ENCODE measurements at places on chromosomes 2 and 18.

- no peak for DNase-seq
These were observed 139.0 kb upstream of the ACKR3 start for GRCh38 chr2:236430584-236430983.

DNA sequence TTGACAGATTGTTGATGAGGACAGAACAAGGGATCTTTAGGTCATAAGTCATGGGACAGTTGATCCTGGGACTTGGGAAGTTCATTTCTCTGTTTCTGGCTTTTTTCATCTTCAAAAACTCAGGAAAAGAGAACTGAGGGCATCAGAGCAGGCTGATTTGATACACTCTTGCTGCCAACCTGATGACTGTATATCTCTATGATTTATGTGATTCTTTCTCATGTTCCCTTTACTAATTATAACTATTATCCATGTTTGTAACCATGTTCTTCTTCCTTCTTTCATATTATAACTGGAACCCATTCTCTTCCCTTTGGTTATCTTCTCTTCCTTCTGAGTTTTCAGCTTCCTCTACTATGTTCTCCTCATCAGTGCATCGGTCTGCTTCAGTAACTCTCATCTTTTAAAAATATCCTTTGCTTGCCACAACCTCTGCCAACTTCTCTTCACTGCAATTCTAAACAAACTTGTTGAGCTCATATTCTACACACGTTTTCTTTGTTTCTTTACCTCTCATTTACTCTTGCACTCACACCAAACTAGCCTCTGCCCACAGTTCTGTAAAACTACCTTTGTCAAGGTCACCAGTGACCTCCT lies 13.5 kb downstream of the RASGRP3 start:
- DNase-seq: no peak

GRCh38 chr2:67752969-67753368 lies 309.8 kb downstream of the C1D start:
- DNase-seq: peak; percentile 33

DNA sequence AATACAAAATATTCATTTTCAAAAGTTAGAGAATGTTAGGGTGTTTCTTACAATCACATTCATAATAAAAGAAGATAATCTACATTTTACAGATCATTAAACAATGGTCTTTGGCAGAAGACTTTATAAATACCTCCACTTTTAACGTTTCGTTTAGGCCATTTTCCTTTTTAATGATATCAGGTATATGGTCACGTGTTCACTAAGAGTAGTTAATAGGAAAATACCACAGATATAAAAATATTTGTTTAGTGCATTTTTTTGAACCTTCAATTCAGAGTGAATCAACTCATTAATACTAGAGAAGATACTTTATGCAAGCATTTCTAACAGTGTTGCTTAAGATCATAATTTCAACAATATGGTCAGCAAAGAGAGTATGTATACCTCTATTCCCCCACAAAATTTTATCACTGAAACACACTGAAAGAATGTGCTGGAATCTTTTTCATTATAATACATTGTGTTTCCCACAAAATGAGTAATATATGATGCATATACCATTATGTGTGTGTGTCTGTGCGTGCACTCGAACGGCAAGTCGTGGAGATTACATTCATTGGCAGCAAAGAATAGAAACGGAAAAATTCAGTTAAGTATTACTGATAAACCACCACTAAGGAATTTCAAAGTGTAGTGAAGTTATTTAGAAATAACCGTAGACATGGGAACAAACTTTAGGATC lies 319.9 kb upstream of the THUMPD2 start:
- no peak for DNase-seq

- peak; percentile 43 for DNase-seq
These were observed at the start of gene ADGRF3 for GRCh38 chr2:26346454-26347053. Gene ADGRF3 (minus strand): TSS chr2:26346789. CDS start chr2:26346234, 555 bp downstream.

DNA sequence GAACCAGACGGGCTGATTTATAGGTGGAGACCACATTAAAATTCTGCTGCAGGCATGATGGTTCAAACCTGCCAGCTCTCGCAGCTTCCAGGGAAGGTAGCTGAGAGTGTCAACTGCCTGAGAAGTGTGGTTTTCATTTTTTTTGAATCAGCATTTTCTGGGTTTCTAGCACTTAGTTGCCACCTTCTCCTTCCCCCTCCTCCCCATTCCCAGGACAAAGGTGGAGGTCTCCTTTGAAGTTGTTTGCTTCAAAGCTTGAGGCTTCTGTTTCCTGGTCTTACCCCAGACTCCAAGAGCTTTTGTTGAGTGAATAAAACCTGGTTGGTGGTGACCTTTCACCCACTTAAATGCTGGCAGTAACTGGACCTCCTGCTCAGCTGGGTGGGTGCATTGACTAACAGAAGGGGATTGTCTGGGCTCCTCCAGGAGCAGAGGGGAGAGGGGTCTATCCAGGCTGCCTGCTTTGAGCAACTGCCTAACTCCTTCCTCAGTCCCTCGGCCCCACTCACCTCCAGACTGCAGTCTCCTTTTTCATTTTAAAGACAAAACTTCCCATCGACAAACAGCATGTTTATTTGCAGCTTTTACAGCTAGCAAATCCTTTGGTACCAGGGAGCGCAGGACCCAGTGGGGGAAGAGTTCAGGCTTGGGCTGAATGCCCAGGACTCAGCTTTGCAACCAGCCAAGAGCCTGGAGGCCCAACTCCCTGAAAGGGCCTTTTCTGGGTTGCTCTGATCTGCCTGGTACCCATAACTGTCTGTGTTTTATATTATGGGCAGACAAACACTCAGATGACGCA lies 3.5 kb downstream of the RHOB start:
- peak; percentile 77 for DNase-seq

DNA sequence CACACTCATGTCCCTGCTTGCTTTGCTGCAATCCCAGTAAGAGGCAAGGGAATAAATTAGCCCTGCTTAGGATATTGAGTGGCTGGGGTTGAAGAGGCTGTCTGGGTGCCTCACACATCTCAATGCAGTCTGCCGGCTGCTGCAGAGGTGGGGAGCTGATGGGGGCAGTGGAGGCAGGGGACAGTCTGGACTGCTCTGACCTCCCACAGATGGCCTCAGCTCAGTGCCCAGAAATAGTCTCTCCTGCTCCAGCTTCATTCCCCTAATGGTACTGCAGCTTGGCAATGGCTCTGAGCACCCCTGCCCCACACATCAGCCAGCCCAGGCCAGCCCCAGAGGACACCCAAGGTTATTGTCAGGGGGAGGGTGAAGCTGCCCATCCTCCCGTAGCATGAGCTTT lies 21.5 kb upstream of the TNS1 start:
- DNase-seq: no peak

GRCh38 chr2:1641523-1641922 lies 102.8 kb downstream of the PXDN start:
- no peak for DNase-seq

- peak; percentile 43 for DNase-seq
These were observed 401.4 kb downstream of the NBAS start for GRCh38 chr2:15159751-15160177.

DNA sequence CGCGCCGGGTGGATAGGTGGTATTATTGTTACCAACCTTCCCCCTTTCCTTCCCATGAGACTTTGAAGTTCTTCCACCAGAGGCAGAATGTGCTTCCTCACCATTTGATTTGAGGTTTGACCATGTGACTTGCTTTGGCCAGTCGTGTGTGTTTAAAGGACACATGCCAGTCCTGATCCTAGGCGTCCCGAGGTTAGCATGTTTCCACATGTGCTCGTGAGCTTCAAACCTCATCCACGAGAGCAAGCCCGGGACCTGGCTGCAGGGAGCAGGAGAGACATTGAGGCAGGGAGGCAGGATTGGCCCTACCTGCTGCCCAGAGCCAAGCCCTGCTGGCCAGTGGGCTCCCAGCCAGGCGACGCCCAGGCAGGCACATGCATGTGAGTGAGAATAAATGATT lies 27.4 kb upstream of the EDAR start:
- DNase-seq: no peak

GRCh38 chr2:88857951-88858411 lies 166.5 kb downstream of the RPIA start:
- no peak for DNase-seq

DNA sequence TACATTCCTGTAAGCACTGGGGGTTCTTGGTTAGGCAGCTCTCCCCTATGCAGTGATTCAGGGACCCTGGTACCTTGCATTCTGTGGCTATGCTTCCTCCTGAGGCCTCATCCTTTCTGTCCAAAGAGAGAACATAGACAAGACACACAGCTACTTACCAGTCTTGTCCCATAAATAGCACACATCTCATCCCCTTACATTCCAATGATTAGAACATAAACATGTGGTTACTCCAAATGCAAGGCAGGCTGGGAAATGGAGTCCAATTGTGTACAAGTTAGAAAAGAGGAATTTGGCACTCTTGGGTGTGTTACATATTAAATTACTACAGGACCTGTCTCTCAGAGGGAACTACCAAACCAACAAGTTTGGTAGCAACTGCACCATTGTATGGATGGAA lies 171.3 kb downstream of the ARHGAP15 start:
- DNase-seq: no peak

DNA sequence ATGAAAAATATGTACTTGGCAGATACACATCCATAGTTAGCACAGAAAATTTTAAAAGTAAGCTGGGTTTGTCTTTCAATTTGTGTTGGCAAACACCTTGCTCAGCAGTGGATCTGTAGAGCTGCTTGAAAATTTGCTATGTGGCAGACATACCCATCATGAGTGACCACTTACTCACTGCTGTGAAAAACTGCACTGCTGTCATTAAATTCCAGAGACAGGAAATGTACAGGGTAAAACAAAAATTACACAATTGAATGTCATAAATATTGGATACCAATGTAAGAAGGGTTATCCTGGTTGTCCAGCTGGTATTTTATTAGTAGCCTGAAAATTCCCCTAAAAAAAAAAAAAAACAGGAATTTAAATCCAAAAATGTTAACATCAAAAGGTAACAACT lies 24.5 kb downstream of the NIF3L1 start:
- DNase-seq: peak; percentile 65

DNA sequence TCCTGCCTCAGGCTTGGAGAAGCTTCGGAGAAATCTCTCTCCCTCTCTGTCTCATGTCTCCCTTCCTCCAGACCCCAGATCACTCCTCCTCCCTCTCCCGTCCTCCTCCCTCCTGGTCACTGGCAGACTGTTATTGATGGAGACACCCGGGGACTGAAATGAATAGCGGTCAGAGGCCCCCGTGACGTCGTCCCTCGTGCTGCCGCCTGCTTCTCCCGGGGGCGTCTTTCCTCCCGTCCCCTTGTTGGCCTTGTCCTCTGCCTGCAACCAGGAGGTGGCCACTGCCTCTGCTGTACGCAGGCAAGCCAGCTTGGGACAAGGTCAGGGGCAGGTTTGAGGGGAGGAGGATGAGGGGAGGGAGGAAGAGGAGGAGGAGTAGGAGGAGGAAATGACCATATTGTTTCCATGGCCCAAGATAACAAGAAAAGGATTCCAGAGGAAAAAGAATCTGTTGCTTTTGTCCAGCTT lies 78.2 kb downstream of the CELF4 start:
- DNase-seq: no peak

DNA sequence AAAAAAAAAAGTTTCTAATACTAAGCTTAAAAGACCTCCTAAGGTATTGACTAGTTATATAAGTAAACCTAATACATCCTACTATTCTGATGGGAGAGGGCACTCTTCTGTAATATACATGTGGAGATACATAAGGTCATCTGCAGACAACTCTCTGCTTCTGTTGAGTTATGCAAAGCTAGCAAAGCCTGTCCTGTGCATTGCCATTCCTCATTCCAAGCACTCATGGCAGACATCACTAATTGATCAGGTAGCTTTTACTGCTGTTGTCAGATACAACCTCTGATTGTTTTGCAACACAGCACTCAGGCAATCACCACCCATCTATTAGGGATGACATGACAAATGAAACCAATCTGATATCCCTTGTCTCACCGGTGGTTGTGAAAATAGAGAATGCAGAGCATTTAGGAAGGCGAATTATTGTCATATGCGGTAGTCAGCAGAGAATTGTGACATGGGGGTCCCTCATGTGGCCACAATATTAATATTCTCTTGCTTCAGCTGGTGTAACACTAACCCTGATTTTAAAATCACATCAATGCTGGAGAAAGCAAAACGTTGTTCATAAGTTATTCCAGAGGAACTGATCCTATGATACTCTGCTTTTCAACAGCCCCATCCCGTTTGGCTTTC lies 416.5 kb upstream of the GYPC start:
- DNase-seq: no peak

- no peak for DNase-seq
These were observed 809.0 kb upstream of the FAM98A start for GRCh38 chr2:34408100-34408499.

- DNase-seq: no peak
These were observed 39.8 kb upstream of the TNFRSF11A start for GRCh38 chr18:62285281-62285680.

DNA sequence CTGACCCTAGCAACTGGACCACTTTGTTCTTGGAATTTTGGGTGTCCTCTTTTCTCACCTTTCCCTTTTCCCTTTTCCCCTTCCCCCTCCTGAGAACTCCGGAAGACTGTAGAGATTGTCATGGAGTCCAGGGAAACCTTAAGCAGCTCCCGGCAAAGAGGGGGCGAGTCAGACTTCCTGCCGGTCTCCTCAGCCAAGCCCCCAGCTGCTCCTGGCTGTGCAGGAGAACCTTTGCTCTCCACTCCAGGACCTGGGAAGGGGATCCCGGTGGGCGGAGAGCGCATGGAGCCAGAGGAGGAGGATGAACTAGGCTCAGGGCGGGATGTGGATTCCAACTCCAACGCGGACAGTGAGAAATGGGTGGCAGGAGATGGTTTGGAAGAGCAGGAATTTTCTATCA lies 20.5 kb downstream of the SETBP1 start:
- DNase-seq: no peak

DNA sequence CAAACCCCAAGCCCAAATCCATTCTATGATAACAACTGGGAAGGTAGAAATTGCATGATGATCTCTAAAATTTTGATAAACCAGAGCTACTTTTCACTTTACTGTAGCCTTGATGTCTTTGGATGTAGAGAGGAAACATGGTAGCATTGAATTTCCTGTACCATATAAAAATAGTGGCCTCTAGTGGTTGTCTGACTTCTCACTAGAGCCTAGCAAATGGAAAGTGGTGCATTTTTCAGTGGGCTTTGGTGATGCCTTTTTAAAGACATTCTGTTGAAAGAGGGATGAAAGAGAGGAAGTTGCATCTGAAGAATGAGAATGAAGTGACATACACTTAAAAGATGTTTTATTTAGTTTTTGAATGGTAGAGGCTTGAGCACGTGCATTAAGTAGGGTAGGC lies 662.2 kb downstream of the XIRP2 start:
- DNase-seq: no peak

GRCh38 chr18:70334728-70335329 lies 46.0 kb downstream of the SOCS6 start:
- no peak for DNase-seq

DNA sequence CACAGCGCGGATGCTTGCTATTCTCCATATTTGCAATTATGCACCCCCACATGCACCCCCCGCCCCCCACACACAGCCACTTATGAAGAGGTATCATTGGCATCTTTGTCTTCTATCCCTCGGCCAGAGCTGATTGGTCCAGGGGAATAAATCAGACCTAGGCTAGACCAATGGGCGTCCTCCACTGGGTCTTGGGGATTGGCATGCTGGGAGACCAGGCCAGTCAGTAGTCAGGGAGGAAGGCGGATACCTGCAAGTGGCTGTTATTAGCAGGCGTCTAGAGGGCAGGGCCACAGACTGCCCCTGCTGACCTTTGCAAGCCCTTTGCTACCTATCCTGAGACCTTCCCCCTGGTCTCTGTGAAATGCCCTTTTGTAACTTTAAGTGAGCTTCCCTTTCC lies 30.0 kb downstream of the ATOH8 start:
- no peak for DNase-seq

All from AG20443 (cell line).